ENCODE measurements at places on chromosomes 6 and 20.
A peak's percentile ranks its signal among the peaks of the same experiment; 100 is the strongest.

DNA sequence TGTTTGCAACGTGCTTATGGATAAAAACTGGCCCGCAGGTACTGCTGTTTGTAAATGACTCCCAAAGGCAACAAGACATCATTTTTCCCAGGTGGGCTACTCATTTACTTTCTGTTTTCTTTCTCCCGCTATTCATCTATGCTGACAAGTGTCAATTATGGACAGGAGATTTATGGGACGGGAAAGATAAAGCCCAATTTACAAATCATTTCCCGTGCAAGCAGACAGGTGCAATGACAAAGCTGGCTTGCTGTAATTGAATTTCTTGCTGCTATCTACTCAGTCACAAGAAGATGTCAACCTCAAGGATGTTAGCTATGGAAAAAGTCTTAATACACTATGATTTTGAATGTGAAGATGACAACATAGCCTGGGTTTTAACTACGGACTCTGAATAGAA lies 125.5 kb downstream of the EPHA7 start:
- DNase-seq = no peak

GRCh38 chr20:57671072-57671391 lies 38.8 kb downstream of the PMEPA1 start:
- no peak for DNase-seq

DNA sequence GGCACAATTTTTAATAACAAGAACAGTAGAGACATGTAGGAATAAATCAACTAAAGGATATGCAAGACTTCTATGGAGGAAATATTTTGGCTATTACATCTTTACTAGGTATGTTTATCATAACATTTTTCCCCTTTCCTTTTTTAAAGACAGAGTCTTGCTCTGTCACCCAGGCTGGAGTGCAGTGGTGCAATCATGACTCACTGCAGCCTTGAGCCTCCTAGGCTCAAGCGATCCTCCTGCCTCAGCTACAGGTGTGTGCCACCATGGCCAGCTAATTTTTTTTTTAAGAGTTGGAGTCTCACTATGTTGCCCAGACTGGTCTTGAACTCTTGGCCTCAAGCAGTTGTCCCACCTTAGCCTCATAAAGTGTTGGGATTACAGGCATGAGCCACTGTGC lies 37.0 kb downstream of the AKAP7 start:
- no peak for DNase-seq

DNA sequence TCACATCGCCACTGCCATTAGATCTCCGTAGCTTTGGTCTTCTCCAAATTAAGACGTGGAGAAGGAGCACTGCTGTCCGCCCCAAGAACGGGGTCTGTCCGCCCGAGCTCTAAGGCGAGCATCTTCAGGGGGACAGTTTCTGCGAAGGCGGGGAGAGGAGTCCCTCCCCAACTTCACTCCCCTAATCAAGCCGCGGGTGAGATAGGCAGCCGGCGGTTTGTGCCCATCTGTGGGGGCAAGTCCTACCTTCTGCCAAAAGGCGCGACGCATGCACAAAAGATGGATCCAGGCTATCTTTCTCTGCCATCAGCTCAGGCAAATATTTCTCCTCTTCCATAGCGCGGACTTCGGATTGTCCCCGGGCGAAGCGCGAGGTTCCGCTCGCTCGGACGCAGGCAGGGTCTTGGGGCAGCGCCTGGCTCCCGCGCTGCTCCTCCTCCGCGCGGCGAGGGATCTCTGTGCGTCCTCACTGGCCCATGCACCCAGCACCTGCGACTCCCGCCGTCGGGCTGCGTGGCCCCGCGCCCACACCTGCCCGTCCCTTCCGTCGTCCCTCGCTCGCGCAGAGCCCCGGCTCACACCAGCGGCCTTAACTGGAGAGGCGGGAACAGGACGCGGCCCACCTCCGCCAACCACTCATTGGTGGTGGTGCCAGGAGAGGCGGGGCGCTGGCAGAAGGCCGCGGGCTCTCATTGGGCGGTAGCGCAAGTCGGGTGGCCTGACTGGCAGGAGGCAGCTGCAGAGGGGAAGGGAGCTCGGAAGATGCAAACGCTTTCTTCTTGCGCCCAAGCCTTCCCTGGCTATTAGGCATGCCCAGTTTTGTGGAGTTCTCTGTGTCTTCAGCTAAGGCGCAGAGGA lies at the start of gene KHDRBS2:
TSS of gene KHDRBS2 (minus strand) at position 614 of the 858 bp plus-strand sequence.
- DNase-seq = peak; percentile 89

- no peak for DNase-seq
These were observed 555.3 kb upstream of the MAP3K7 start for GRCh38 chr6:91142154-91142553.

GRCh38 chr20:4084721-4085120 lies 69.4 kb upstream of the RNF24 start:
- no peak for DNase-seq

DNA sequence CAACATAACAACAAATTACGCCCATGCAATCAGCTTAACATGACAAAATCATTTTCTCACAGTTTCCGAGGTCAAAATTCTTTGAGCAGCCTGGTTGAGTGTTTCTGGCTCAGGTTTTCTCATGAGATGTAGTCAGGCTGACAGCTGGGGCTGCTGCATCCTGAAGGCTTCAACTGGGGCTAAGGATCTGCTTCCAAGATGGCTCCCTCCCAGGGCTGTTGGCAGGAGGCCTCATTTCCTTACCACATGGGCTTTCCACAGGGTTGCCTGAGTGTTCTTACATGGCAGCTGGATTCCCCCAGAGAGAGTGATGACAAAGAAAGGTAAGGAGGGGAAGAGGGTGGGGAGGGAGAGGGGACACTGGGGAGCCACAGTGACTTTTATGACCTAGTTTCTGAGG lies 63.1 kb upstream of the NNAT start:
- DNase-seq = no peak

DNA sequence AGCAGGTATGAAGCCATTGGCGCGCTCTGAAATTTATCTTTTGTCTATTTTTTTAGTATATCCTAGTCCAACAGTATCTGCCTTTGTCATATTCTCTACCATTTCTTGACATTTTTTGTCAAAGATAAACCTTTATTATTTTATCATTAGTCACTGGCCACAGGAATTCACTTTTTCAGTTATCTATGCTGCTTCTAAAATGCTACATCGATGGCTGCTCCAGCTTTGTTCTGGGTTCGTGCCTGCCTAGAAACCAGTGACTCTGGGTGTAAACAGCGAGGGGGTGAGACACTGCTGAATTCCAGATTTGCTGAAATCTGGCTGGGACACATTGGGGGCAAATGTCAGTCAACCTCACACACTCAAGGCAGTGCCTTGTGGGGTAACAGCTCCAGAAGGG lies 193.4 kb downstream of the CDC5L start:
- DNase-seq = no peak

DNA sequence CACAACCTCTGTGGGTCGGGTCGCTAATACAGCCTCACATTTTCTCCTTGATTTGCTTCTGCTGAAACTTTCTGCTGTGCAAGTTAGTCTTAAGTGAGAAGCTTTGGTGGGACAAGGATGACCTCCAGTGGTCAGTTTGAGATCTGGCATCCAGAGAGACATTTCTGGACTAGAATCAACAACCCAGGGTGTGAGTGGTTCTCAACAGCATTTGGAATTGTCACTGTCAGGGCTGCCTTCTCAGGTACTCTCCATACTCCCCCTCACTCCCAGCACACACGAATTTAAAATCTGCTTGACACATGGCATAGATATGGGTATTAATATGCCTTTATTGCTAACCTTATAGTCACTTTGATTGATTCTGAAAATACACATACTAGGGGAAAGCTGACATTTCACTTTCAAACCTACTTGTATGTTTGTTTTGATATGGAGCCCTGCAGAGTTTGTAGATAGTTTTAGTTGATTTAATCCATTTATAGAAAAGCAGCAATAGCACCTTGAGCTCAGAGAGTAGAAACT lies 13.2 kb downstream of the OTOR start:
- peak; percentile 63 for DNase-seq

DNA sequence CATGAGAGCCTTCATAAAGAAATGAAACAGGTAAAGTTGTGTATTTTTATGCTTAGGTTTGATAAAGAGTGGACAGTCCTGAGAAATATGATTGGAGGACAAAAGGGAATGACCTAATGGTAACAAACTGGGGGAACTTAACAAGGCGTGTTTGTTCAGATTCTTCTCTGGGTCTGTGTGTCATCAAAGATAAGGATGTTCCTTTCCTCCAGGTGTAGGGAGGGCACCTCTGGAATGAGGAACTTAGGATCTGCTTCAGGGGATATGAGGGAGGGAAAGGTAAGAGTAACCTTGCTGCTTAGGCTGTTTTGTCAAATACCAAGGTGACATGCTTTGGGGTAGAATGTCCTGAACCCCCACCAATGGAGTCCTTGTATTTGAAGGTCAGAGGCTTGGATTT lies 291.9 kb downstream of the KCNQ5 start:
- no peak for DNase-seq

- peak; percentile 38 for DNase-seq
These were observed 112.0 kb upstream of the CDYL start for GRCh38 chr6:4664117-4664626.

DNA sequence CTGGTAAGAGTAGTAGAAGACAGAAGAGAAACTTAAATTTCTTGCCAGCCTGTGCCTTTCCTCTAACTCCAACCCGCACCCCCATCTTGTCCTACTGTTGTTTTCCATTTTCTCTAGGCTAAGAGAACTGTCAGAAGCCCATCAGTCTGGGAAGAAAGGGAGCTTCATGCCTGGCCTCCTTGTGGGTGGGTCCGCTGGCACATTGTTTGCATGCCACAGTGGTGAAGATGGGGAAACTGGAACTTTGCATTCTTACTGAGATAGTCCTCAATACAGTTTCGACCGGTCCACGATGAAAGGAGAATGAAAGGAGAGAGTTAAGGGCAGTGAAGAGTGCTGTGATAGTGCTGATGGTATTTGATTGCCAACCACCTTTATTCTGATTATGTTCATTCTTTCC lies 103.1 kb downstream of the TCP11 start:
- DNase-seq = no peak

DNA sequence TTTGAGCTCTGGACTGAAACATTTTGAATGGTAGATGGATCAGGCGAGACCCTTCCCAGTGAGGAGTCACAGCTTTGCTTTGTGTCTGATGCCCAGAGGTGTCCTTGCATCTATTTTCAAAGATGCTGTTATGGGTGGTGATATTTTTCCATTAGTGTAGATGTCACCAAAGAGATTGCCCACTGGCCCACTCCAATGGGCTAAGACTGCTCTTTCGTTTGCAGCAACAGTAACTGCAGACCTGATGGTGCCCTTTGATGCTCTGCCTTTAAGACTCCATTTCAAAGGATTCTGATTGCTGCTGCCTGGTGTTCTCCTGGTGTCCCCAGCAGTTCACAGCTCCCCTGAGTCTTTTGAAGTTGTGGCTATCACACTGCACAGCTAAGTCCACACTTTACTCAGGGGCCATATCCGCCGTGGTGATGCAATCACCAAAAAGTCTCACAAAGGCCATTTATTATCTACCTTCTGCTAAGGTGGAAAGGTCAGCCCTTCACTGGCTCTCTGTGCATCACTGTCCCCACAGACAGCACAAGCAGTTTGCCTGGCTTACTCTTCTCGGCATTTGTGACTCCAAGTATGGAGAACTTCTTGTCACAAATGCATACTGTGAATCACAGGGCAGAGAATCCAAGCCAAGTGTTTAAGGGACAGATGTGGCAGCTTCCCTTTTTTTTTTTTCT lies 56.4 kb downstream of the NOX3 start:
- no peak for DNase-seq

DNA sequence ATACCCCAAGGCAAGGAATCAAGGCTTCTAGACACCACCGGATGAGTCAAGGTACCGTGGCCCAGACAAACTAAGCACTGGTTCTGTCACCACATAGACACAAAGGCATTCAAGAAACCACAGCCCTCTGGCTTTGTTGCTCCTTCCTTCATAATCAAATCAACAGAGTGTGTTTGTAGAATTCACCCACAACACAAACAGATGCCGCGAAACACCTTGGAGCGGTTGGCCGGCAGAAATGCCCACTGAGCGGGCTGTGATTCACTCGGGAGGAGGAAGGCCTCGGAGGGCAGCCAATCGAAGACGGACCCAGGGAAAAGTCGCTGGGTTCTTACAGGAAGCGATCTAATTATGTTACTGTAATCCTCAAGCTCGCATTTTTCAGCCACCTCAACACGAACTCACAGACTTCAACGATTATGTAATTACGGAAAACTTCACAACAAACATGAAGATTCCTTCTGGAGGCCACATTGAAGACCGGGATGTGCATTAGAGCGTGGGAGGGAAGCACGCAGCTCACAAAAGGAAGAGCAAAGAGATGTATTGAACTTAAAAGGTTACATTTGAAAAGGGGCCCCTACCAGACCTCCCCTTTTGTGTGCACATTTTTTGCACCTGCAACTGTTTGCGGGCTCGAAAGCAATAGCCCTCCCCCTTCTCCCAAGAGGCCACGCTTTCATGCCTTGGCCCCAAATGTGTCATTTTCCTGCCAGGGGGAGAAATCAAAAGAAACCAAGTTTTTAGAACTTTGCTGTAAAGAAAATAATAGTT lies 184.7 kb upstream of the PREP start:
- no peak for DNase-seq

GRCh38 chr20:44021900-44022299 lies 107.2 kb downstream of the TOX2 start:
- no peak for DNase-seq
